ENCODE measurements at places on chromosomes 2 and 18.
A peak's percentile ranks its signal among the peaks of the same experiment; 100 is the strongest.

GRCh38 chr2:198825534-198825933, 632.2 kb downstream of the SATB2 start:
- no peaks in the 10 kb centered on the region for H3K27me3 ChIP-seq
- no peak for DNase-seq
- no peaks in the 10 kb centered on the region for H3K36me3 ChIP-seq

DNA sequence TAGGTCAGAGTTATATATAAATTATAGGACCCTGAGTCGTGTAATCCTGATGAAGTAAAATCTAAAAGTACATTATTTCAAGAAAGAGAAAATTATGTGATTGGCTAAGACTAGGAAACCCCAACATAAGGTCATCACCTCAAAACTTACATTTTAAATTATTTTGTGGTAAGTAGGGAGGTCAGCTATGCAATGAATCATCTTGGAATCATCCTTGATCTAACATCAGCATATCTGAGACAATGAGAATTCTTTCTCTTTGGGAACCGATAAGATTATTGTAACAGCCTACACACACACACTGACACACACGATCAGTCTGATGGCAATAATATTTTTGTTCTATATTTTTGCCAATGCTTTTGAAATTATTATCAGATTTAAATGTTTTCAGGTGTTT, 904.8 kb upstream of the CHAC2 start:
- H3K27me3 ChIP-seq = no peaks in the 10 kb centered on the region
- no peaks in the 10 kb centered on the region for H3K36me3 ChIP-seq
- no peak for DNase-seq

- no peaks in the 10 kb centered on the region for H3K4me1 ChIP-seq
- H3K4me3 ChIP-seq = no peak overlapping the region
- no peak overlapping the region for H3K27ac ChIP-seq
- H3K36me3 ChIP-seq = no peaks in the 10 kb centered on the region
- no peak for DNase-seq
- no peaks in the 10 kb centered on the region for H3K27me3 ChIP-seq
Measured at GRCh38 chr2:10740226-10740625, 18.8 kb downstream of the ATP6V1C2 start.

GRCh38 chr2:148486655-148487054, 157.9 kb upstream of the EPC2 start:
- H3K36me3 ChIP-seq = no peaks in the 10 kb centered on the region
- no peak overlapping the region for H3K4me3 ChIP-seq
- DNase-seq = no peak
- H3K4me1 ChIP-seq = no peaks in the 10 kb centered on the region
- no peaks in the 10 kb centered on the region for H3K27me3 ChIP-seq
- H3K27ac ChIP-seq = no peak overlapping the region

- no peaks in the 10 kb centered on the region for H3K36me3 ChIP-seq
- no peak overlapping the region for H3K4me3 ChIP-seq
- no peaks in the 10 kb centered on the region for H3K4me1 ChIP-seq
Measured at GRCh38 chr2:205386109-205386508, 296.2 kb upstream of the NRP2 start.

- H3K36me3 ChIP-seq = no peaks in the 10 kb centered on the region
- H3K4me1 ChIP-seq = peaks cover 35% of the 10 kb centered on the region
- DNase-seq = no peak
Measured at GRCh38 chr2:74502147-74502719, 2.8 kb upstream of the LBX2 start.

GRCh38 chr2:235206980-235207579, 255.3 kb downstream of the SH3BP4 start:
- peaks cover 23% of the 10 kb centered on the region for H3K27me3 ChIP-seq
- DNase-seq = no peak
- H3K27ac ChIP-seq = no peak overlapping the region

DNA sequence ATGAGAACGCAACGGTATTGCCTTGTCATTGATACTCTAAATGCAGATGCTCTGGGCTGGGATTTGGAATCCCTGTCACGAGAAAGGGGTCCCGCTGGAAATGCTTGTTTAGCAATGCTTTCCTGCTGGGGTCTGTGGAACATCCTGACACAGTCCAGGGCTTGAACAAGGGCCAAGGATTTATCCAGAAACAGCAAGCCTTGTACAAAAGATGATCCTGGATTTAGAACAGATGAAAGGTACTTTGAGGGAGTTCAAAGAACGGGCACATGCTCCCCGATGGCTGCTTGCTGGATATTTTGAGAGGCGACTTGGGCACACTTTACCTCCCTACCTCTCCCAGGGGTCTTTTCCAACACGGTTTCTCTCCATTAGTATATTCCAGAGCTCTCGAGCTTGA, 108.1 kb upstream of the CELF4 start:
- H3K4me1 ChIP-seq = no peaks in the 10 kb centered on the region
- H3K4me3 ChIP-seq = no peak overlapping the region

DNA sequence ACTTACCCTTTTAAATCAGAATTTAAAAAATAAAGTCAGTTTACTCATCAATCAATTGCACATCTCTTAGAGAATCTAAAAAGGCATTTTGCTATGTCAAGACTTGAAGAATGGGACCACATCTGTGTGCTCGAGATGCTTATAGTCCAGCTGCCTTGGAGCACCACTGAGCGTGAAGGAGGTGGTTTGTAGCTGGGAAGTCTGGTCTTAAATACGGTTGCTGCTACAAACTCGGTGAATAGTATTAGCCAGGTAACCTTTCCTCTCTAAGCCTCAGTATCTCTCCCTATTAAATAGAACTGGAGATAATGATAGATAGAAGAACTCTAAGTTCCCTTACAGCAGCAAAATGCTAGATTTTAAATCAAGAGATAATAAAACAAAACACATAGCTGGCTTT, 289.7 kb downstream of the TRIB2 start:
- H3K4me3 ChIP-seq = no peak overlapping the region
- no peak for DNase-seq
- H3K36me3 ChIP-seq = no peaks in the 10 kb centered on the region
- peaks cover 20% of the 10 kb centered on the region for H3K4me1 ChIP-seq
- no peaks in the 10 kb centered on the region for H3K27me3 ChIP-seq
- peak overlapping the region; percentile 39 for H3K27ac ChIP-seq

GRCh38 chr2:174615871-174616436, 18.4 kb upstream of the WIPF1 start:
- H3K27me3 ChIP-seq = no peaks in the 10 kb centered on the region
- peaks cover 4% of the 10 kb centered on the region for H3K36me3 ChIP-seq
- H3K27ac ChIP-seq = no peak overlapping the region
- no peak for DNase-seq

DNA sequence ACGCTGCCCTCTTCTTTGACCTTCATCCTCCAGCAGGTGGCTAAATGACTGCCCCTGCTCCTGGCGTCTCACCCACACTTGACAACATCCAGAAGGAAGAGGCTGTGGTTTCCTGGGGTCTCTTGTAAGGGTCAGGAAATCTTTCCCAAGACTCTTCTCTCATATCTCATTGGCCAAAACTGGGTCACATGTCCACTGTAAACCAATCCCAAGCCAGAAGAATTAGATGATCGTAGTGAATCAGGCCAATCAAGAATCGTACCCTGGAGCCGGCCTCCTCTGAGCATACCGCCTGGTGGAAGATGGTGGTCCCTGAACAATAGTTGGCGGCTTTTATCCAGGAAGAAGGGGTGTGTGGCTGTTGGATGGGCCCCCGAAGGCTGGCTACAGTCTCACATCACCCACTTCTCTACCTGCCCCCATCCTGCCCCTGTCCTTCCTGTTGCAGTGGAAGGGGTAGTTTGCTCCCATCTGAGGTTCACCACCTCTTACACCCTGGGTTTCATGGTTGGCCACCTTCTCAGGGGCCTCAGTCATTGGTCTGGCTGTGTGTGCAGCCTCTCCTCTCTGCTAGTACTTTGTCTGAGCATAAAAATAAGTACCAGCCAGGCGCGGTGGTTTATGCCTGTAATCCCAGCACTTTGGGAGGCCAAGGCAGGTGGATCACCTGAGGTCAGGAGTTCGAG, 3.8 kb downstream of the SAG start:
- H3K4me3 ChIP-seq = no peak overlapping the region
- H3K4me1 ChIP-seq = no peaks in the 10 kb centered on the region
- no peak for DNase-seq
- no peaks in the 10 kb centered on the region for H3K27me3 ChIP-seq
- no peaks in the 10 kb centered on the region for H3K36me3 ChIP-seq

GRCh38 chr2:32926708-32927084, 20.1 kb upstream of the LTBP1 start:
- no peak overlapping the region for H3K4me3 ChIP-seq
- no peak for DNase-seq
- H3K27me3 ChIP-seq = no peaks in the 10 kb centered on the region
- H3K36me3 ChIP-seq = no peaks in the 10 kb centered on the region
- H3K4me1 ChIP-seq = no peaks in the 10 kb centered on the region

DNA sequence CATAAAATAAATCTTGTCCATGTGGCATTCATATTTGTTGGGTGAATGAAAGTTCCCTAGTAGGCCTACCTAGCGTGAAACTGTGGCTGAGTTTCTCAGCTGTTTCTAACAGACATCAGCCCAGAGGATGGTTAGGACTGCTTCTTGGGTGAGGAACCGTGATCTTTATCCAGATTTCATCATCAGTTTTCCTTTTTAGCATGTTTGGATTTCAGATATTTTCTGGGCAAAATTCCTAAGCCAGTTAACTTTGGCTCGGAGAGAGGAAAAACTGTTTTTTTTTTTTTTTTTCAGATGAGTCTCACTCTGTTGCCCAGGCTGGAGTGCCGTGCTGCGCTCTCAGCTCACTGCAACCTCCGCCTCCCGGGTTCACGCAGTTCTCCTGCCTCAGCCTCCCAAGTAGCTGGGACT, 53.5 kb downstream of the DGKD start:
- no peaks in the 10 kb centered on the region for H3K27me3 ChIP-seq
- H3K36me3 ChIP-seq = no peaks in the 10 kb centered on the region
- H3K4me1 ChIP-seq = no peaks in the 10 kb centered on the region
- no peak for DNase-seq
- no peak overlapping the region for H3K27ac ChIP-seq
- no peak overlapping the region for H3K4me3 ChIP-seq

- H3K4me3 ChIP-seq = no peak overlapping the region
- H3K27me3 ChIP-seq = no peaks in the 10 kb centered on the region
- H3K36me3 ChIP-seq = no peaks in the 10 kb centered on the region
- no peak overlapping the region for H3K27ac ChIP-seq
- peaks cover 15% of the 10 kb centered on the region for H3K4me1 ChIP-seq
Measured at GRCh38 chr2:88614497-88615157, 12.6 kb downstream of the EIF2AK3 start.

- H3K27me3 ChIP-seq = no peaks in the 10 kb centered on the region
- peak overlapping the region; percentile 62 for H3K4me3 ChIP-seq
- no peak overlapping the region for H3K27ac ChIP-seq
- peak; percentile 6 for DNase-seq
- no peaks in the 10 kb centered on the region for H3K4me1 ChIP-seq
- H3K36me3 ChIP-seq = no peaks in the 10 kb centered on the region
Measured at GRCh38 chr2:26299471-26300101, 46.4 kb upstream of the SELENOI start.

- H3K4me1 ChIP-seq = no peaks in the 10 kb centered on the region
- DNase-seq = no peak
- H3K27ac ChIP-seq = no peak overlapping the region
- H3K27me3 ChIP-seq = peaks cover 65% of the 10 kb centered on the region
Measured at GRCh38 chr2:201904538-201905420, 98.4 kb downstream of the CDK15 start.

DNA sequence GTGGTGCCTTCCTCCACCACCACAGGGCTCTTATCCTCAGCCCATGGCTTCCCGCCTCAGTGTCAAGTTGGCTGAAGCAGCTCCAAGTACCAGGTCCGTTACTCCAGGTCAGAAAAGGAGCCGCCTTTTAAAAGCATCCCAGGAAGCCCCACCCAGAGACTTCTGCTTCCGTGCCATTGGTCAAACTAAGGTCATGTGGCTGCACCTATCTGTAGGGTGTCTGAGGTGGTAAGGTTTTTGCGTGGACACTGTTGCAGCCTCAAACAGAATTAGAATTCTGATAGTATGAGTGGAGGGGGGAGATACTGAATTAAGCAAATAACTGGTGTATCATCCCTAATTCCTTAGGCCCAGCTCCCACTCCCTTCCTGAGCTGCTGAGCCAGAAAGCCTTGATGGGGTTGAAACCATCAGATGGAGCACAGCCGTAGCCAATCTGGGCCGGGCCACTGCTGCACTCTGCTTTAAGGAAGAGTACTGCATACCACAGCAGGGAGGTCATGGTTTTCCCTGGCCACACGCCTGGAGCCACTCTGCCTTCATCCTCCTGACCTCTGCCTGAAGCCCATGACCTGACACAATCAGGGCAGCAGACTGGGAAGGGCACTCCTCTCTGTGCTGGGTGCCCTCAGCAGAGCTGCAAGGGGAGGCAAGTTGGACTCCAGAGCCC, 8.4 kb downstream of the TMEM247 start:
- H3K27me3 ChIP-seq = no peaks in the 10 kb centered on the region
- H3K4me3 ChIP-seq = no peak overlapping the region
- DNase-seq = peak; percentile 82
- no peak overlapping the region for H3K27ac ChIP-seq
- no peaks in the 10 kb centered on the region for H3K36me3 ChIP-seq

GRCh38 chr2:170821531-170822289, 5.0 kb downstream of the GAD1 start:
- DNase-seq = no peak
- H3K36me3 ChIP-seq = no peaks in the 10 kb centered on the region
- H3K27me3 ChIP-seq = peaks cover 99% of the 10 kb centered on the region
- H3K4me1 ChIP-seq = peaks cover 71% of the 10 kb centered on the region
- no peak overlapping the region for H3K27ac ChIP-seq

DNA sequence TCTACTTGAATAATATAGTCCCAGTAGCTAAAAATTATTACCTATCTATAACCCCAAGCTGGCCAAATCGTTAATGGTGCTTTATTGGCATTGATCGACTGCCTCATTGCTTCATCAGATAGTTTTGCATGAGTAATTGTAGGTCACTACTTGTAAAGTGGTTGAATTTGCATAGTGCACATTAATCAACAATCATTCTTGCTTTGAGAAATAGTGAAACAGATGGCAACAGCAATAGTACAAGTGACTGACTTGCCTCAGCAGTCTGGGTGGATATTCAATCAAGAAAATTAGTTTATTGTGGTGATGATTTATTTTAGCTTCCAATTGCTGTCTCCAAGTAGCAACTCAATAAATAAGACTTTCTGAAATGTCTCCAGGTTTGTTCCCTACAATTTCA, 117.8 kb upstream of the NRXN1 start:
- H3K36me3 ChIP-seq = no peaks in the 10 kb centered on the region
- no peaks in the 10 kb centered on the region for H3K27me3 ChIP-seq
- no peak for DNase-seq
- H3K4me1 ChIP-seq = no peaks in the 10 kb centered on the region
- no peak overlapping the region for H3K27ac ChIP-seq

DNA sequence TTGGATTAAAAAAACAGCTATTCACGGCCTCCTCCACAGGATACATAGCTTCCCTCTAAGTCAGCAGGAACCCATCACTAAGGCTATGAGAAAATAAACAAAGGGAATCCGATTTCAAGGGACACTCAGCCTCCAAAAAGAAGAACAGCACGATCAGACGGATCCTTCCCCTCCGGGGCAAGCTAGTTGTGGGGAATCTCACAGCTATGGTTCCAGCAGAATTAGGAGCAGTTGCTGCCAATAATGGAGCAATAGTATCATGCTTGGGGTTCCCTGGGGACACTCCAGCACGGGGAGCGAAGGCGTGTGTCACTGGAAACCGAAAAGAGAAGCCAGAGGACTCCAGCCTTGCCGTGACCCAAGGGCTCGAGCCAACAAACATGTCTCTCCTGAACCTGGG, 163.1 kb downstream of the TTC32 start:
- no peak overlapping the region for H3K27ac ChIP-seq
- H3K36me3 ChIP-seq = no peaks in the 10 kb centered on the region
- no peaks in the 10 kb centered on the region for H3K4me1 ChIP-seq
- DNase-seq = peak; percentile 52
- no peaks in the 10 kb centered on the region for H3K27me3 ChIP-seq

All from heart right ventricle (tissue), 16 donors.